ENCODE measurements at places on chromosomes 2 and 18.

GRCh38 chr2:187371221-187371620 lies 76.8 kb downstream of the CALCRL start:
- no peak for DNase-seq

DNA sequence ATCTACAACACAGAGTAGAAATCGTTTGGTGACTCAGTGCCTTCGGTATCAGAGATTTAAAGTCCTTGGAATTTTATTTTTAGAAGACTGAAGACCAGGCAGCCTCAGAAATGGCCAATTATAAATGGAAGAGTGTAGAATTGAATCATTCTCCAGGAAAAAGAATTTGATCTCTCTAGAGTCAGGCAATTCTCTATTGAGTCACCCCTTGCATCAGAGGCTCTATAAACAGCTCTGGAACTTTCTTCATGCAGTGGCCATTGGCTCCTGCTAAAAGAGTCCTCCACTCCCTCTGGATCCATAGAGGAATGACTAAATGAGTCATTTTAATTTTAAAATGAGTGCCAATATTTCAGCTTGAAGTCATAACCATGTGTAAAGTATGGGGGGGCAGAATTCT lies 816.2 kb downstream of the TDRD15 start:
- no peak for DNase-seq

- no peak for DNase-seq
These were observed 624.9 kb upstream of the FANCL start for GRCh38 chr2:58866040-58866439.

DNA sequence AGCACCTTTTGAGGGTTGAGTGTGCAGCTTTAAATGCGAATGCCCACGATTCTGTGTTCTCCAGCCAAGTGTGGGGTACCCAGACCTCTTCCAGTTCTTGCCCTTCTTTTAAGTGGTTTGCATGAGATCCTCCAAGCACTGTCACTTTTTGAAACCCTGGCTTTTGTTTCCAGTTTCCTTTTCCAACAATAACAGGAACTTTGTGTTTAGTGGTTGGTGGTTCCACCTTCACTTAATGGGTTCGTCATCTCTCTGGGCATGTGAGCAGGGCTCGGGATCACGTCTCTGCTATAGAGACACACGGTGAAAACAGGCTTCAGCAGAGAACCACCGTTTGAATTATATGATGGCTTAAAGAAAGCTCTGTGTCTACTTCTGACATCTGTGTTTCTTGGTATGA lies 197.6 kb downstream of the LDLRAD4 start:
- DNase-seq, result no peak

DNA sequence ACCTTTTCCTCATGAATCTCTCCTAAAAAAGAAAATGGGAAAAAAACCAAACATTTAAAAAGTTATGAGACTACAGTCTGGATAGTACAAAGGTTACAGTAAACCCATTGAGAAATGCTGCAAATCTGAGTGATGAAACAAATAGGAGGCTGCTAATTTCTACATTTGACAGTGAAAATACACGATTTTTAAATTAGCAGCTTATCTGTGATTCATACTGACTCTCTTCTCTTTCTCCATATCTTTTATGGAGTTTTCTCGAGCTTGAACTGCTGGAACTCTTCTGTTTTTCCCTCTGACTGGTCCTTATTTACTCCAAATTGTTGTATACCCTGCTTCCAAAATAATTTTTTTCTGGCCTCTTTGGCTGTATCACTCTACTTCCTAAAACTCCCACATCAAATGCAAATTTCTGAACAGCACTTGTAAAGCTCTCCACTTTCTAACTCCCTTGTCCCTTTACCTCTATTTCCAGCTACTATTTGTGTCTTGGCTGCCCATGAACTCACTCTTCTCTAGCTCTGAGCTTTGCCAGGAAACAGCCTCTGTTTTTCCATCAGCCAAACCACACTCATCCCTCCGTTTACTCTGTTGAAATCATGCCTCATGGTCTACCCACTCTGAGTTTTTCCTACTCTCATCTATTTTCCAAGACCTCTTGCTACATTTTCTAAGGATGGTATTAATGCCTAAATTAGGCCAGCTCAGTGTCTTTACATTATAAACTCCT lies 73.7 kb downstream of the RBMS1 start:
- no peak for DNase-seq

- no peak for DNase-seq
These were observed 132.5 kb upstream of the SLC8A1 start for GRCh38 chr2:40584432-40584831.

- no peak for DNase-seq
These were observed 425.9 kb upstream of the SLC8A1 start for GRCh38 chr2:40877734-40878288.

GRCh38 chr2:149540138-149540537 lies 47.4 kb downstream of the MMADHC start:
- no peak for DNase-seq

DNA sequence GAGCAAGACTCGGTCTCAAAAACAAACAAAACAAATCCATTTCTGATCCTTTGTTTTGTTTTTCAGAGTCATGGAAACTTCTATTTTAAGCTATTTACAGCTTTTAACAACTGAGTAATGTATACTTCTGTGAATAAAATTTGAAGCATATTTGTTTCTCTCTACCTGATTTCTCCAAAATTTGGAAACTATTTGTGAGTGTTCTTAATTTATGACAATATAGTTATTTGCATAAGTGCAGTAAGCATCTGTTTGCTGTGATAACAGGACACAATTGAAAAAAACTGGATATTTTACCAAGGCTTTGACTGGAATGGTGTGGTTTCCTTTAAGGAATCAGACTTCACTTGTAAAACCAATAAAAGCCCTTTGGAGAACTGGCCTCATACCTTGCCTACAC lies 53.3 kb upstream of the GULP1 start:
- no peak for DNase-seq

- DNase-seq, result no peak
These were observed 40.5 kb upstream of the TXNDC2 start for GRCh38 chr18:9845256-9845655.

- DNase-seq, result no peak
These were observed 743.7 kb upstream of the HS6ST1 start for GRCh38 chr2:129062146-129062912.

DNA sequence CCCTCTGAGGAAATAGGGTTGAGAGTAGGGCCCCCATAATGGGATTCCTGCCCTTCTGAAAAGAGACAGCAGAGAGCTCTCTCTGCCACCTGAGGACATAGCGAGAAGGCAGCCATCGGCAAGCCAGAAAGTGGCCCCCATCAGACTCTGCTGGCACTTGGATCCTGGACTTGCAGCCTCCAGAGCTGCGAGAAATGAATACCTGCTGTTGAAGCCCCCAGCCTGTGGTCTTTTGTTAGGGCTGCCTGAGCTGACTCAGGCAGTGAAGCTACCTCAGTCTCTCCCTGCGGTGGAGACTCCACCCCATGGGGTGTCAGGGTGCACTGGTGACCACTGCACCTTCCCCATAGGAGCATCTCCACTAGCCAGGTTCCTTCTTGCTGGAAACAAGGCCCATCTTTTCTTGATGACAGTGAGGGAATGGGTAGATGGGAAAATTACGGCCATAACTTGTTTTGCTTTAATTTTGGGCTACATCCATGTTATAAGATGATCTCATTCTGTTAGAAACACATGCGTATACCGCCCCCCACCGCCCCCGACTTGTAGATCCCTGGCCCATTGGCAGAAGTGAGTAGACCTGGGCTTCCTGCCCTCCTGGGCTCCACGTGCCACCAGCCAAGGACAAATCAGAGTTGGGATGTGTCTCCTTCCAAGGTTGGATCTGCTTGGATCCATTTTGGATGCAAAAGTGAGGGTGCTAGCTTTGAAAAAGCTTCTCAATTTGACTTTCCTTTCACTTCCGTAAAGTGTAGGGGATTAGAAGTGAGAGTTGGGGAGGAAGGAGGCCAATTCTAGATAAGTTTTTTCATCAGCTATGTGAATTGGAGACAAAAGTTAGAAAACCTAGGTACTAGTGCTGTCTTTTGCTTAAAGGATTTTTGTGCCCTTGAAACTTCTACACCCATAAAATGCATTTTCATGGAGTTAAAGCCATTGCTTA lies 42.9 kb downstream of the NCK2 start:
- DNase-seq, result no peak

DNA sequence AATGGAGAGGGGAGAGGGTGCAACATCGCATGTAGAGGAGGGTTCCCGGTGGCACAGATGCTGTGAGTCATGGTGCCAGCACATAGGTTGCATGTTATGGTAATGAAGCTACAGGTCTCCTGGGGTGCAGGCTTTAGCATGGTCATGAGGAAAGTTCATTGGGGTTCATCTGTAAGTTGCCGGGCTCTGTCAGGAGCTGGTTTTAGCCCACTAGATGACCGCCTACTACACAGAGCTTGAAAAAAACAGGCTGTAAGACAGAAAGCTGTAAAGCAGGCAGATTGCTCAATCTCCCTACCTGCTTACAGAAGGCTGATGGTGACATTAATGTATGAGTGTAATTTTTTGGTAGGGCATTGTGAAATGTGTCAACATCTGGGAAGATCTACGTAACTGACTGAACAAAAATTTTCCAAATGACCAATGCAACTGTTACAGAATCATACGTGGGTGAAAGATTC lies 23.9 kb downstream of the DYSF start:
- no peak for DNase-seq

DNA sequence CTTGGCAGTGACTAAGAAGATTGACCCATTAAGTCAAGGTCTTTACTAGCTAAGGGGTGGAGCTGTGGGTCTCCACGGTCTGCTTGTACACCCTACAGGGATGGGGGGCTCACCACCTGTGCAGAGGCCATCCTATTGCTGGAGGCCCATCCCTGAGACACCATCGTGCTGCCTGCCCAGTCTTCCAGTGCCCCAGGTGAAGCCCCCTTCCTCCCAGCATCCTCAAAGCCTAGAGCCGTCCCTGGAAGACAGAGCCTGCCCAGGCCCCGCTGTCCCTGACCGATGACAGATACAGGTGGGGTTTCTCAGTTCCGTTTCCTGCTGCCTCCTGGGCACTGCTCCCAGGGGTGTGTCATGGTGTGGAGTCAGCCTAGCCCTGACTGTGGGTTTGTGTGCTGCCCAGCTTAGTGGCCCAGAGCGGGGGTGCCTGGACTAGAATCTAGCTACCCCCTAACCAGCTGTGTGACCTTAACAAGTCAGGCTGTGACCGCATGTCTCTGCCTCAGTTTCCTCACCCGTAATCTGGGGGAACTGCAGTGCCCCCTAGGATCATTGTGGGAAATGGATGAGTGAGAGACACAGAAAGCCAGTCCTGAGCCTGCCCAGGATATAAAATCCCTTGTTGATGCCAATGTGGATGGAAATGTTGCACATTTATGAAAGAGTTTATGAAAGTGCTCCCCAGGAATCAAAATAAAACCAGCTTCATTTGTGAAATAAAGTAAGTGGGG lies 2.0 kb downstream of the OTOS start:
- no peak for DNase-seq

- DNase-seq, result no peak
These were observed 116.5 kb upstream of the SERTAD2 start for GRCh38 chr2:64770137-64770780.

GRCh38 chr2:69565431-69565839 lies 78.1 kb downstream of the AAK1 start:
- DNase-seq, result peak; percentile 37

DNA sequence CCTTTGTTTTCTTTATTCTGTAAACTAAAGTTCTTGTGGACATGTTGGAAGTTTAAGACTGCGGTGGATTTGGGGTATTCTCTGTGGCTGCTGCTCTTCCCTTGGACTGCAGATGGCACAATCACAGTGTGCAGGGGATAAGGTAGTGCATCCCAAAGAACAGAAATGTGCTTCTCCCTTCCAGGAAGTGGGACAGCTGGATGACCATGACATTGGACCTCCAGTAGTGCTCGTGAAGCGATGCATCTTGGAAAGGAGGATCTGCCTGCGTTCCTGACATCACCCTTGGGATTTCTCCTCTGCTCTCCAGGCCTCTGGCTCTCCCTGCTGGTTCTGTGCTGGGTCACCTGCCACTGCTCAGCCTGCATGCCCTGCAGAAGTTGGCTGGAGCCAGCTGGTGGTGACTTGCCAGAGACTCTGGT lies 109.9 kb downstream of the SLC4A3 start:
- no peak for DNase-seq

- DNase-seq, result no peak
These were observed 51.2 kb downstream of the SLC14A2 start for GRCh38 chr18:45666520-45666919.

DNA sequence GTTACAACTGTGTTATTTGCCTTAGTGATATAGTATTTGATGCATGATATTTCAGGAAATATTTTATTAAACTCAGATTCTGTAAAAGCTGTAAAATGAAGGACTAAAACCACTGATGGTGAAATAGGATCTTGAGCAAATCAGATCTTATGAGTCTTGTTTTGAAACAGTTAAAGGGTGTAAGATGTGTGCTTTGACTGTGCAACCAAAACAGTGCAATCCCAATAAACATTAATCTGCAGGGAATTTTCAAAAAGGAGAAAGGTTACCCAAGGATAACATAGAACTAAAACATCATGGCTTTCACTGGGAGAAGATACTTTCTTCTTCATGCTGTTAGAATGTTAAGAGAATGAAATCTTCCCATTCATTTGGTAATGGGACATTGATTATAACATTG lies 378.7 kb downstream of the PARD3B start:
- DNase-seq, result no peak

DNA sequence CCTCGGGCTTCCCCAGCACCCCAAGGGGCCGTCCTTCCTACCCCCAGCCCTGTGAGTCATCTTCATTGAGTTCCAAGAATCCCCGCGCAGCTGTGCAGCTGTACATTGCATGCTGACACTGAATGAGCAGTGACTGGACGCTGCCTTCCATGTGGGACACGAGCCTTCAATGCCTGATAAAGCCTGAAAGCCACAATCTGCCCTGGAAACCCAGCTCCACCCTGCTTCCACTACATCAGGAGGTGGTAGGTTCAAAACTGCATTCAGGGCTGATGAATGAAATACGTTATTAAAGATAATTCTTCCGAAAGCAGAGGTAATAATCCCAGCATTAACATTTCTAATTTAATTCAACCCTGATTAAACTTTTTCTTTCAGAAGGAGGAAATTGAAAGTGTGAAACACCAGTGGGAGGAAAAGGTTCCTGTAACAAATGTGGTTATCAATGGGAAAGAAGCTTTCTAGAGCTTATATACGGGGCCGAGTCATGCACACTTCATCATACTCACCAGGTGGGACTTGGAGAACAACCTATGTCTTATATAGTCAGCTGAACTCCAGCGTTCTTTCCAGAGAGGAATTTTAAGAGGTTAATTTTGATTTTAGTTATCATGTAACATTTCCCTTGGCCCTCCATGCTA lies 360.1 kb downstream of the LPIN1 start:
- DNase-seq, result no peak

DNA sequence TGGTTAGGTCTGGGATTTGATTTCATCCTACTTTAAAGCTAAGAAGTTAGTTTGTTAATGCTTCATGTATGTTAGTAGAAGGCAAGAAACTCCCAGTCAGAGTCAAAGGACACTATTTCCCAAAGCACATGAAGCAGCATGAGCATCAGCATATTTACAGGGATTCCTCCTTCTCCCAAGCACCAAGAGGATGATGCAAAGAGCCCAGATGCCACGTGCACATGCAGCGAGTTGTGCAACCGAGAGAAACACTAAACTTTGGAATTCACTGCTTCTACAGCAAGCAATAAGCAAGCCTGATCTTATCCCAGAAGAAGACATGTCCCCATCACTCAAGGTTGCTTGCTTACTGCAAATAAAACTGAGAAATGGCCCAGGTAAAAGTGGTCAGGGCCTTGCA lies 32.5 kb downstream of the CPO start:
- no peak for DNase-seq

Measured in NCI-H1436 (cell line).